ENCODE measurements at places on chromosomes 16 and 17. TPM values are rescaled to one million over a fixed set of nuclear protein-coding genes. Genes with fewer than 3 reads are reported as not detected.

Gene TBC1D3E
- not detected for total RNA-seq

Gene TOM1L1
- total RNA-seq, result 62.3 TPM

DNA sequence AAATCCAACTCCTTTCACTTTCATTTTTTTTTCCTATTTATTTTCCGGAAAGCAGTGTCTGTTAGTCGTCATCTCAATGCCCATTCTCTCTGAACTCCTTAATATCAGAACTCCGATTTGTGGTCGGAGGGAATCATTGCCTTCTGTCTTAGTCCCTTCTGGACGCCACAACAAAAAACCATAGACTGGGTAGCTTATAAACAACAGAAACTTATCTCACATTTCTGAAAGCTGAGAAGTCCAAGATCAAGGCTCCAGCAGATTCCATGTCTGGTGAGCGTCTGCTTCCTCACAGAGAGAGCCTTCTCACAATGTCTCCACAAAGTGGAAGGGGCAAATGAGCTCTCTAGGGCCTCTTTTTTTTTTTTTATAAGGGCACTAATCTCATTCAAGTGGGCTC is 296.6 kb upstream of the CDH11 start:
- no peak for DNase-seq

- no peak for DNase-seq
These were observed 203.2 kb downstream of the RGS9 start for GRCh38 chr17:65340401-65340800.

- DNase-seq, result peak; percentile 62
These were observed at the start of gene LONP2 for GRCh38 chr16:48244080-48244862. Gene LONP2 (plus strand): TSS chr16:48244300. CDS start chr16:48244389, 89 bp downstream.

DNA sequence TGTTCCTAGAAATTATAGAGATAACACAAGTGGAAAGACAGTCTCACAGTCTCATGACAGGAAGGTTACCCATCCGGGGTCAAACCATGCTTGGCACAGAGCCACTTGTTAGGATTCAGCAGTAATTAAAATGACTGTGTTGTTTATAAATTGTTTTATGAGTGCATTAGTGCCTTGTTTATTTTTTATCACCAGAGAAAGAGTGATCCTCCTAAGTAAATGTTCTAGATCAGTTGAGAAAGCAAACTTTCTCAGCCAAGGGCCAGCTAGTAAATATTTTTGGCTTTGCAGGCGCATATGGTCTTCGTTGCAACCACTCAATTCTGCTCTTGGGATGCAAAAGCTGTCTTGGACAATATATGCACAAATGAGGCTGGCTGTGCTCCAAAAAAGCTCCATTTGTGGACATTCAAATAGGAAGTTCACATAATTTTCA is 253.9 kb upstream of the CACNG5 start:
- DNase-seq, result no peak

DNA sequence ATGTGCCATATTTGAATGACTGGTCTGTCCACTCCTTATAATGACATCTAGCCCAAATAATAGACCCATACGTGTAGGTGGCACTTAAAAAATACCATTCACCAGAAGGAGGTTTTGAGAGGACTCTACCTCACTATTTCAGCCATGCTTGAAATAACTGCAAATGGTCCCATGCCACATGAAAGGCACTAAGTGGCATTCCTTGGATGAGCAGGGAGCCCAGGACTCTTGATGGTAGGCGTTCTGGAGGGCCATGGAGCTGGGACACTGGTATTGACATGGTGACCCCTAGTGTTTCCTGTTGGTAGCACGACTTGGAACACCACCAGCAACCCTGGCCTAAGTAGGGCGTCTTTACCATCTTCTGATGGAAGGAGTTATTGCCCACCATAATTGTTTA is 148.7 kb upstream of the ZFHX3 start:
- DNase-seq, result peak; percentile 45

- no peak for DNase-seq
These were observed 12.2 kb upstream of the VAT1L start for GRCh38 chr16:77775911-77776909.

All from thoracic aorta (tissue), 2 donors.